ENCODE measurements at places on chromosomes 3 and 15. TPM values are rescaled to one million over a fixed set of nuclear protein-coding genes. Genes with fewer than 3 reads are reported as not detected.

Gene TEX55
- not detected for total RNA-seq

Gene DPPA2
- not detected for total RNA-seq

Gene SERINC4
- not detected for total RNA-seq

Gene IQCF5
- not detected for total RNA-seq

Gene SSUH2
- total RNA-seq: under 0.01 TPM

Gene CEMIP
- 51.9 TPM for total RNA-seq

Gene GOLGA8Q
- 0.18 TPM for total RNA-seq

Gene GPR27
- total RNA-seq: not detected

Gene RTP3
- not detected for total RNA-seq

Gene CCR2
- not detected for total RNA-seq

Gene ARGFX
- total RNA-seq: not detected

Gene NANOGP8
- total RNA-seq: not detected

Gene GABRB3
- 0.54 TPM for total RNA-seq

Gene ANKUB1
- not detected for total RNA-seq

Gene ISLR2
- total RNA-seq: not detected

Gene BBX
- total RNA-seq: 87.5 TPM

Gene VGLL3
- total RNA-seq: 97.3 TPM

Gene LRTM1
- total RNA-seq: not detected

Gene SNAPC5
- 26.3 TPM for total RNA-seq

Gene SLC6A1
- total RNA-seq: not detected

Gene SLC51B
- not detected for total RNA-seq

Gene GOLGA8T
- not detected for total RNA-seq

Gene SOX2
- total RNA-seq: not detected

Gene PLSCR5
- not detected for total RNA-seq

Gene PP2D1
- not detected for total RNA-seq

Gene KNL1
- 32.5 TPM for total RNA-seq

Gene SLC9C1
- not detected for total RNA-seq

Gene STAC
- 0.36 TPM for total RNA-seq

Gene C15orf39
- total RNA-seq: 1.3 TPM

Gene LARP6
- total RNA-seq: 78.3 TPM

Gene CHRM5
- under 0.01 TPM for total RNA-seq

Gene NR2E3
- total RNA-seq: under 0.01 TPM

Gene CATSPER2
- 11.3 TPM for total RNA-seq

Gene MAP6D1
- 1.9 TPM for total RNA-seq

Gene MAP1A
- total RNA-seq: 47.2 TPM

Gene TMEM212
- total RNA-seq: not detected

Gene EEF1AKMT4
- total RNA-seq: 2.9 TPM

Gene DYNC1LI1
- total RNA-seq: 45.0 TPM

Gene UROC1
- total RNA-seq: not detected

Gene CACNA2D3
- 0.36 TPM for total RNA-seq

Gene CCR1
- total RNA-seq: not detected

Gene KCNMB3
- total RNA-seq: 0.72 TPM

Gene WWTR1
- total RNA-seq: 30.3 TPM
